ENCODE measurements at places on chromosomes 5 and 9.

DNA sequence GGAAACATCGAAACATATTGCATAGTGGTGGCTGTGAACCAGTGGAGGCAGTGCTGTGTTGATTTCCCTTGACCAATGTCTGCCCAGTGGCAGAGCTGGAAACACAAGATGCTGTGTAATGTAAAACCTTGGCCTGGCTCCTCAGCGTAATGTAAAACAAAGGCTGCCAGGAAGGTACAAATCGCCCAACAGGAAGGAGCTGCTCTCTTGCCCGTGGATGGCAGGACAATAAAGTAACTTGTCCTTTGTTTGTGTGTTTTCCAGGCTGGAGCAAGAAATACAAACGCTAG, 143.4 kb downstream of the PALM2AKAP2 start:
- DNase-seq = no peak

DNA sequence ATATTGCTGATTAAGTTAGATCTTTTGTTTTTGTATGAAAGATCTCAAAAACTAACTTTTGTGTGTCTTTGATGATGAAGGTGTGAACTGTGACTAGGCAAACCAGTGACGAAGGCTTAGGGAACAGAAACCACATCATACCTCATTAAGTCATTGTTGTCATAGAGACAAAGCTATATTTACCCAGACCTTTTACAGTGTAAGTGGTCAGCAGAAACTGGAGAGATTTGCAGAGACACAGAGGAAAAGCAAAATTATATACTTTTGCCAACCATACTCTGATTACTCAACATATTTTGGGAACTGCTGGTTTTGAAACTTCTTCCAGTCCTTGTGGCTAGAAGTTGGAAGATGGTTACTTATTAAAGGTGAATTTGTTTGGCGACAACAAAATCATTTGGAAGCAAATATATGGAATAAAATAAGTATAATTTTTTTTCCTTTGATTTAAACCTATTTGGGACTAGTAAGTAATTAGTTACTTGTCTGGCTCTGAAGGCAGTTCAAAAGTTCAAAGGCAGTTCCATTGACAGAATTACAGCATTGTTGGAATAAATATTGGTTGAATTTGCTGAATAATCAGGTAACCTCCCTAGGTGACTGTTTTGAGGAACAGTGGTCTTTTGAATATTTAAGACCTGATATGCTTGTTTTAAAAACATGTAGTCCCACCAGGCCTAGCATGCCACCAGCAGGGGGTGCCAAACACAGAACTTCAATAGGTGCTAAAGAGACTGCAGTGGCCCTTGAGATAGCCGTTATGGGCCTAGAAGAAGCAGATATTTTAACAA, 103.8 kb downstream of the RPS23 start:
- peak; percentile 59 for DNase-seq

- DNase-seq = no peak
Observed at GRCh38 chr5:111227801-111228200, 3.6 kb downstream of the CAMK4 start.

- DNase-seq = no peak
Observed at GRCh38 chr9:9108641-9109040, 1309.1 kb upstream of the DMAC1 start.

- no peak for DNase-seq
Observed at GRCh38 chr9:129472651-129473102, 148.2 kb downstream of the C9orf50 start.

DNA sequence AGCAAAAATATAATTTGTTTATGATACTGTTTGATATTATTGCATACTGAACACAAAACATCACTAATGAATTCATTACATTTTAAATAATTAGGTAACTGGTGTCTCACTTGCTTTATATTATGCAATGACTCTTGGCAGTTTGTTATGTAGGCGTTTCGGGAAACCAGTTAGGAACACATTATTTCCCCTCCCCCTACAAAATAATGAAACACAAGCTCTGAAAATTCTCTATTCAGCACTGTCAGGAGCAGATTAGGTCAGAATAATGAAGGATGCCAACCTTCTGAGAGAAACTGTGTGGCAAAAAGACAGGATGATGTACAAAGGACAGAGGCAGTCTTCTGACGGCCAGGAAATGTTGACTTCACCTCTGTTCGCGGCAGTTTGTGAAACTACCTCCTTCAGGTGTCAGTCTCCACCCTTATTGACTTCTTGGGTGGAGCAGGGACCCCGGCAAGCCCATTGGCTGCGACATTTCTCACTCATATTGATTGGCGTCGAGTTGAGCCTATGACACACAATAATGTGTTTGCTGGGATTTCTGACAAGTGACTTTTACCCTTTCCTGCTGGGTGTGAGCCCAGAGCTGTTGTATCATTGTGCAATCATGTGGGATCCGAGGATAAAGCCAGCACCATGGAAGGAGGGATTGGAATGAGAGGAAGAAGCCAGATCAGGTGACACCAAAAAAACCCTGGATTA, 33.9 kb downstream of the SH3PXD2B start:
- no peak for DNase-seq

DNA sequence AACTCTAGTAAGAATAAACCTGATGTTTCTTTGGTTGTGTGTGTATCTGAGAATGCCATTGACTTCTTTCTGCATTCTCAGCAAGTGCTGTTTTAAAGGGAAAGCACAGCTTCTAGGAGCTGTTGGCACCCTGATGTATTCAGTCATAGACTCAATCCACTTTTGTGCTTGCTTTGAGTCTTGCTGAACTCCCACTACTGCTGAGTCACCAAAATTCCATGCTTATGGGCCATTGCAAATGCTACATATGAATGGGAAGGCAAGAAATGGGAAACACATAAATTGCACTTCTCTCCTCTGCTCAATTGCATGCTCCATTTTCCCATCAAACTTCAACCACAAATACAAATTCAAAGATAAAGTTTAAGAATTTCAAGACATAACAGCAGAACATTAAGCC, 9.8 kb upstream of the FTMT start:
- no peak for DNase-seq

DNA sequence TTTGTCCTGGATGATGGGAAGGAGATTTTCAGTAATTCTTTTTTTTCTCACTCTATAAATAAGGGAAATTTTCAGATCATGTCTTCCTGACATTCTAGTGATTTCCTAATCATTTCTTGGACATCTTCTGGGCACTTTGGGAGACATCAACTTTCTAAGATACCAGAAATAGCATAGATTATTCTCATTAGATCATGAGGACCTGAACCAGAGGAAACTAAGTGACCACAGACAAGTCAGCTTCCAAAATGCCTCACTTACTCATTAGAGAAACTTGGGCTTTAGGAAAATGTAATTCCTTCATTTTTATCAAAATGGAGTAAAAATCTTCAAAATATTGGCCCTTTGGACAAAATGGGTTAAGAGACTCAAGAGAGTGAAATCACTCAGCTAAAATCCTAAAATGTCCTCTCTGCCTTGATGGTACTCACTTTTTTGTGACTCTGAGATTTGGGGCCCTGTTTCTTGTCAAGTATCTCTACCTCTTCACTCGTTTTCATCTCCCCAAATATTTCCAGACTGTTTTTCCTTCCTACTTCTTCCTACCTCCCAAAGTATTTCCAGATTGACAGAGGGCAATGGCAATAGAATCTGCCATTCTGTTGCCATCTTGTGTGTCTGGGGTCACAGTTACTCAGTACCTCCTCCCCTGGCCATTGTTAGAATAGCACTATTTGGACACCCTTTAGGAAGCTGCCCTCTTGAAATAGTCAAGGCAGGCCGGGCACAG, 194.5 kb downstream of the NR3C1 start:
- DNase-seq = no peak

- DNase-seq = no peak
Observed at GRCh38 chr9:86782831-86783230, 164.5 kb downstream of the GAS1 start.

GRCh38 chr9:92186631-92187030, 71.4 kb upstream of the SPTLC1 start:
- no peak for DNase-seq

DNA sequence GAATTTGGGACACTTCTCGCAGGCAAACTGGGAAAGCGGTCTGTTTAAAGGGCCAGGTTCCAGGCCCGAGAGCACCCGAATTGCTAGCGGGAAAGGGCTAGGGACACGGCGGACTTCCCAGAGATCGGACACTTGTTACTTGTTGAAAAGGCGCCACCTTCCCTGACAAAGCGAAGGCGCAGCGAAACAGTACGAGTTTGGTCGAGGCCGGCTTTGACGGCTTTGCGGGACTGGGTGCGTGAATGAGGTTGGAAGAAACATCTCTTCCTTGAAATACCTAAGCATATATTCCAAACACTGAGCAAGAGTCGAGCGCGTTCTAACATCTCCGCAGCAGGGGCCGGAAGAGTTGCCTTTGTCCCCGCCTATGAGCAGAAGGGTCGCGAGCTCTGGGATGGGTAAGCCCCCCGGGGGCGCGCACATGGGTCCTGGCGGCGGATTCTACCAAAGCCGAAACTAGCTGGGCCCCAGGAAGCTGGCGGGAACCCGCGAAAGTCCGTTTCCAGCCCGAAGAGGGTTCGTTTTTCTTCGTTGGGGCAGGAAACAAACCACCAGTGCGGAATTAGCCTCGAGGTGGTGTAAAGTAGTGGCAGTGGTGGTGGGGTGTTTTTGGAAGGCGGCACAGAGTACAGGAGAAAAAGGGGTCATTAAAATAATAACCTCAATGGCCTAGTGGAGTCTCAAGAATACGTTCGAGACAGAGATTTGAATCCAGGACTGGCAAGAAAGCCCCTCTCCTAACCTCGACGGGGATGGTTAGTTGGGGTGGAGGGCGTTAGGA, 1.5 kb downstream of the GDNF start:
- no peak for DNase-seq

DNA sequence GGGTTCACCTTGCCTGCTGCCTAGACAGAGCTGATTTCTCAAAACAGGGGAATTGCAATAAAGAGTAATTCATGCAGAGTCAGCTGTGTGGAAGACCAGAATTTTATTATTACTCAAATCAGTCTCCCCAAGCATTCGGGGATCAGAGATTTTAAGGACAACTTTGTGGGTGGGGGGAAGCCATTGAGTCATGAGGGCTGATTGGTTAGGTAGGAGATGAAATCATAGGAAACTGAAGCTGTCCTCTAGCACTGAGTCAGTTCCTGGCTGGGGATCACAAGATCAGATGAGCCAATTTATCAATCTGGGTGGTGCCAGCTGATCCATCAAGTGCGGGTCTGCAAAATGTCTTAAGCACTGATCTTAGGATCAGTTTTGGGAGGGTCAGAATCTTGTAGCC, 159.1 kb upstream of the MAP1B start:
- no peak for DNase-seq

- DNase-seq = no peak
Observed at GRCh38 chr5:146034127-146034526, 71.2 kb downstream of the PLAC8L1 start.

GRCh38 chr5:149826574-149826973, 96.5 kb downstream of the PPARGC1B start:
- DNase-seq = no peak

DNA sequence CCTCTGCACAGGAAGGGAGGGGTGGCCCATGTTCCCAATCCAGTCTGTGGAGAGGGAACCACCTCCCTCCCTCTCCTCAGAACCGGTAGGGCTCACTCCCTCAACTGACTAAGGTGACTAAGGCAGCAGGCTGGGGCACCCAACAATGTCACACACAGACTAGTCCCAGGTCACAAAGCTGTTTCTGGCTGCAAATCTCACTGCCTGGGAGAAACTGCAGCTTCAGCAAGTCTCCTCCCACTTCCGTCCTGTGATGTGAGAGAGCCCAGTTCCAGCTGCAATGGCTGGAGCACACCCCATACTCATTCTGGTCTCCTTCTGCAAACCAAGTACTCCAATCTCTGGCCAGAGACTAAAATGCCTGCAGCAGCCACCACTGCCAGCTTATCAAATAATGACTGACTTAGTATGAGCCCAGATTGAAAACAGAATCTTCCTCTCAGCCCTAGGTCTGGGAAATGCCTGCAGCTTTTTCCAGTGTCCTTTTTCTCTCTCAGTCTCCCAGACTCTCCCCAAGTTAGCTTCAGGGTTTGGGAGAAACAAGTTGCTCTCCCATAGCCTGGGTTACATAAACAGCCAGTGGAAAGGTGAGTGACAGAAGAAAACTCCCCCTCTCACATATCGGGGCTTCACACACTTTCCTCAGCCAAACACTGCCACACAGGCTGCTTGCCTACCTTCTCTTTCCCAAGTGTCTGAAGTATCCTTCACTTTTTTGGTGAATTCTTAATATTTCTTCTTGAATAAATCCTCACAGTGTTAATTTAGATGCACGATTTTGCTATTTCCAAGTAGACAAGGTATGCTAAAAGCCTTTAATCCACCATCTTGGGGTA, 247.4 kb upstream of the RASA1 start:
- no peak for DNase-seq
